ENCODE measurements at places on chromosomes 16 and 17.

DNA sequence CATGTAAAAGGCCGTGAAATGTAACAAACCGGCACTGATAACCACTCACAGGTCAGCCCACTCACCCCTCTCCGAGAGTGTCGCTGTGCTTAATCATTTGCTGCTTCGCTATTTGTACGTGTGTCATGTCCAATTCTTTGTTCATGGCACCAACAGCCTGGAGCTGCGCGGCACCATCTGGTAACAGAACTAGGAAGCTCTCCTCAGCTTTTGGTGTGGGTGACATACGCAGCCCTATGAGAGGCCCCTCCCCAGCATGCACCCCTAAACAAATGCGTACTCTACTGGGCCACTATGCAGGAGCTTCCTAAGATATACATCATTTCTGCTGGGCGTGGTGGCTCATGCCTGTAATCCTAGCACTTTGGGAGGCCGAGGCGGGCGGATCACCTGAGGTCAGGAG lies 2.3 kb upstream of the PECAM1 start:
- peak; percentile 27 for DNase-seq

- no peak for DNase-seq
Observed at GRCh38 chr17:78895322-78895721, 7.7 kb downstream of the CEP295NL start.

DNA sequence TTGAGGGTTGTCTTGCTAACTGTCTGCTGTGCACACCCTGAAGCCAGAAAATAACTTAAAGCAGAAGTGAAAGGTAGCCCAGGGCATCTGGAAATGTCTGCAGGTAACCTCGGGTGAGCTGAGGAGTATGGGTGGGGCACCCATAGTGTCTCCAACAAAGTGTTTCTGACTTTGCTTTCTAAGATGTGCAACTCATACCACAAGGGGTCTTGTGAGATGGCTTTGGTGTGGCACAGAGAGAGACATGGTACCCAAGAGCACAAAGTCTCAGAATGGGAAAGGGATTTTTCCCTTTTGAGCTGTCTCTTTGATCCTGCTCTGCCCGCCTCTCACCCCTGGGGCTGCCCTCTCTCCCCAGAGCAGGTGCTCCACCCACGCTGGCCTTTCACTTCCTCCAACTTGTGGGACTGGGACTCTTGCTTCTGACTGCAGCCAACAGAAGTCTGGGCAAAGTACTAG lies 6.9 kb downstream of the CHD9 start:
- no peak for DNase-seq

DNA sequence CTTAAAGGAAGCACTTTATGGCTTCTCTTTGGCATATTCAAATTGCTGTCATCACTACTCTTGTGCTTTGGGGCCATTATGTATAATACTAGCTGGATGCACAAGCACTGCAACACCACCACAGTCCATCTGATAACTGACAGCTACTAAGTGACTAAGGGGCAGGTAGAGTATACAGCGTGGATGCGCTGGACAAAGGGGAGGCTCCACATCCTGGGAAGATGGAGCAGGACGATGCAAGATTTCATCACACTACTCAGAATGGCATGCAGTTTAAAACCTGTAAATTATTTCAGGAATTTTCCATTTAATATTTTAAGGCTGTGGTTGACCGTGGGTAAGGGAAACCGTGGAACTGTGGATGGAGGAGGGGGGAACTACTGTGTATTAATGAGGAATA lies 25.0 kb downstream of the MPRIP start:
- no peak for DNase-seq

- no peak for DNase-seq
Observed at GRCh38 chr17:77809814-77810213, 148.7 kb upstream of the TNRC6C start.

GRCh38 chr16:55046916-55047315 lies 116.3 kb downstream of the IRX5 start:
- DNase-seq, result no peak

GRCh38 chr16:77444147-77444460 lies 9.3 kb upstream of the ADAMTS18 start:
- no peak for DNase-seq

GRCh38 chr16:68113059-68113761 lies 28.0 kb downstream of the NFATC3 start:
- no peak for DNase-seq

GRCh38 chr16:3140603-3141427 lies 6.0 kb downstream of the ZNF213 start:
- no peak for DNase-seq

DNA sequence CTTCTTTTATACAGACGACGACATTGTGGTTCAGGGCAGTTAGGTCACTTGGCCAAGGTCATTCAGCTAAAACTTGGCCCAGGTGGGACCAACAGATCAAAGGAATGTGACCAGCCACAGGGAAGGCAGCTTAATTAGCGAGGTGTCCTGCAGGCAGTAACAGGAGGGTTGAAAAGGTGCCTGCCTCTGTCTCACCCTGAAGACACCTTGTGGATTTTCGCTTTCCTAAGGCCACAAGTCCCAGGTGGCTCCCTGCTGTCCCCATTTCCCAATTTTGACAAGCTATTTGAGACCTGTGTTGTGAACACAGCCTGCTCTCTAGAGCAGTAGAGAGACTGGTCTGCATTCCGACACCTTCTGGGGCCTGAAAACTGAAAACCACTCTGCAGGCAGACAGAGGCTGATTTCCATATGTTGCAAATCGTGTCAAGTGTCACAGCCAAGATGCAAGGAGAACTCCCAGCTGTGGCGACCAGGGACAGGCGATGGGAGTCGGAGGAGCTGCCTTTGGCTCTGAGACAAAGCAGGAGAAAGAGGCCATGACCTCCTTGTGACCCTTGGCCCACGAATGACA lies 593.1 kb upstream of the CDH5 start:
- no peak for DNase-seq

GRCh38 chr17:39139561-39139960 lies 11.9 kb downstream of the PLXDC1 start:
- no peak for DNase-seq

- no peak for DNase-seq
Observed at GRCh38 chr16:57949595-57950238, 21.2 kb downstream of the CNGB1 start.

DNA sequence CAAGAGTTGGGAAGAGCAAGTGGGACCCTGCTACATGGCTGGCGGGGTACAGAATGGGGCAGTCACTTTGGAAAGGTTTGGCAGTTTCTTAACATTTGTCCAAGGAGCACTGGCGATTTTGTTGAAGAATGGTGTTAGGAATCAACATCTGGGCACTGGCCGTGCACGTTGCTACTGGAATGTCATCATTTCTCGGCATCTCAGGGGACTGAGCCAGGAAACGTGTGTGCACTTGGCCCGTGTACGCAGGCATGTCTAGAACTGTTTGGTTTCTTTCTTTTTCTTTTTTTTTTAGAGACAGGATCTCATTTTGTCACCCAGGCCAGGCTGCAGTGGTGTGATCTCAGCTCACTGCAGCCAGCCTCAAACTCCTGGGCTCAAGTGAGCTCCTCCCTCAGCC lies 17.3 kb upstream of the FOXK2 start:
- DNase-seq, result no peak

DNA sequence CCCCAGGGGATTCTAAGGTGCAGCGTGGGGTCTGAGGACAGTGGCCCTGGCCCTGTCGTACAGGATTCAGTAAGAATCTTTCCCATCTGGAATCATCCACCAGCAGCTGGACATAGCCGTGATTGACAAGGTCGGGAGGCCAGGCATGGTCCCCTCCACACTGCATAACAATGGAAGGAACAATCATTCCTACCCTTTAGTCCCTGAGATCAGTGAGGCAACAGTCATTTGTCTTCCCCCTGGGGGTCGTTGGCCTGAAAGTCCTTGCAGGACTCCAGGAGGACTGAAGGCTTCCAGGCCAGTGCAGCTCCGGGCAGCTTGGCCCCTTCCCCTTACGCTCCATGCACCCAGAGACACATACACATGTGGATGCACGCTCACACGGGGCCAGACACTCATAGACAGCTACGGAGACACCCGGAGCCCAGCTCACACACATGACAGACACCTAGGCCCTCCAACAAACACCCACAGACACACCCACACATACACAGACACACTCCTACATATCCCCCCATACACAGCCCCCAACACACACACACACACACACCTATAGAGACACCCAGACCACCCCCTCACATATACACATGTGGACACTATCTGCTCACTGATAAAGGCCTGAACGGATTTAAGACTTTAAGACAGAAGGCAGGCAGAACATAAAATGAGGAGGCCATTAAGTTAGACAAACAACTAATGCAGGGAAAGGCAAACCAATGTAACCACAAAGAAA lies 42.9 kb downstream of the LITAF start:
- no peak for DNase-seq
